ENCODE measurements at places on chromosomes 5 and 9. TPM values are rescaled to one million over a fixed set of nuclear protein-coding genes. Genes with fewer than 3 reads are reported as not detected.

- no peak for DNase-seq
Observed at GRCh38 chr5:14209836-14210235, 66.7 kb downstream of the TRIO start.

DNA sequence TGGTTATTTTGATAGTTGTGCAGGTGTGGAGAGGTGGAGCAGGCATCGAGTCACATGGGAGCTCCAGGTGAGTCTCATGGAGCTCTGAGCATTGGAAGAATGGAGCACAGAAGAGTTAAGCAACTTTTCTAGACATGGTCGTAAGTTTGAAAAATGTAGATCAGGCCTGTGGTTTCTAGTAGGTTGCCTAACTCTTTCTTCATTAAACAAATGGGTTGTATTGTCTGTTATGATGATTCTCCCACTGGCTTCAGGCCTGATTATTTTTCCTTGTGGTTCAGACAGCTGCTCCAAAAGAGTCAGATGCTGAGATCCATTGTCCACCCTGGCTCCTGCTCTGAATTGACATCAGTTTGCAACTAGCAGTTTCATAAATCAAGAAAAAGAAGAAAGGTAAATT lies 80.3 kb upstream of the RPS23 start:
- DNase-seq = no peak

RHOBTB3 gene
- 55.7 TPM for total RNA-seq

DNA sequence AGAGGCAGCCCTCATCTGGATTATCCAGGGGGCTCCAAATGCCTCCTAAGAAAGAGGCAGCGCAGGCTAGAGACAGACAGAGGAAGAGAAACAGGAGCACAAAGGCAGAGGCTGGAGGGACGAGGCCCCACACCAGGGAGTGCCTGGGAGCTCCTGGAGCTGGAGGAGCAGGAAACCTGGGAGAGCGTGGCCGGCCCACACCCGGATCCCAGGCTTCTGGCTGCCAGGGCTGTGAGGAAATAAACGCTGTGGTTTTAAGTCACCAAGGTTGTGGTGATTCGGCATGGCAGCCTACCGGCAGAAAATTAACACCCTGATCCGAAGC lies 165.5 kb downstream of the OLFM1 start:
- peak; percentile 49 for DNase-seq

BSPRY gene
- total RNA-seq = 0.28 TPM

DNA sequence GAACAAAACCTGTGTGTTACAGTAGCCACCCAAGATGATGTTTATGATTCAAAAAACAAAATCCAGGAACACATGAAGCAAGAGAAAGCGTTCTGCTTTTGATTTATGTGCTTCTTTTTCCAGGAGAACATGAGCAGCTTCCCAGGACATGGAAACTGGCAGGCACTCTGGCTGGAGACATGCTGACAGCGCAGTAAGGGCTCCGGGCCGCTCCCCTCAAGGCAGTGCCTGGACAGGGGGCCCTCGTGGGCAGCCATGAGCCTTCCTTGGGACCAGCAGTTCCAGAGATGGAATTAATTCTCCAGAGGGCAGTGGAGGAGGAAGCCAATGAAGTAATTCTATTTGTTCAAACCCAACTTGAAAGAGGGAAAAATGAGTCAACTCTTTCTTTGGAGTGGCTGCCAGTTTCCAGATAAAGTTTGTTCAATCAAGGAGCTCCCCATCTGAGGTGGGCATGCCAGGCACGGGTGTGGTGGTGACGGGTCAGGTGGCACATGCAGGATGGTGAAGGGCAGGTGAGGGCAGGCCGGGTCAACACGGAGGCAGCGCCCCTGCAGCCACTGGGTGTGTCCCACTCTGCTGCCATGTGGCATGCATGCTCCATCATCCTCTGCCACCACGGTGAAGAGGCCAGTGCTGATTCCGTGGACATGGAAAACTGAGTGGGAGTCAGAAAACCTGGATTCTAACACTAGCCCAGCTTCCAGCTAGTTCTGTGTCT lies 83.8 kb downstream of the OTULIN start:
- DNase-seq = peak; percentile 89

- DNase-seq = no peak
Observed at GRCh38 chr5:88557881-88558280, 289.2 kb upstream of the TMEM161B start.

DNA sequence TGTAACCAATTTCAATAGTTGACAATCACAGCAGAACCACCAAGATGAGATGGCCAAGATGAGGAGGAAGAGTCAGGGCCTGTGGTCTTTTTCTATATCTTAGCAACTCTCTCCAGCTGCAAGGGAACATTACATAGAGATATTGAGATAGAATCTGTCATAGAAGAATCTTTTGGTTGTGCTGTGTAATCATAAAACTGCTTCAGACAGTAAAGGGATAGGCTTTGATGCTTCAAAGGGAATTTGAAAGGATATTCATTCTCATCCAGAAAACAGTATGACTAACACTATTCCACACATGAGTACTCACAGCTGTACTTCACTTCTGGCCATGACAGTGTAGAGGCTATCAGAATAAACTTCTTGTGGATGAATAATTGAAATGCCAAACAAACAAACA lies 145.9 kb downstream of the YIPF5 start:
- no peak for DNase-seq

NR5A1 gene
- total RNA-seq = 0.14 TPM

SCGB3A2 gene
- total RNA-seq = not detected

DNA sequence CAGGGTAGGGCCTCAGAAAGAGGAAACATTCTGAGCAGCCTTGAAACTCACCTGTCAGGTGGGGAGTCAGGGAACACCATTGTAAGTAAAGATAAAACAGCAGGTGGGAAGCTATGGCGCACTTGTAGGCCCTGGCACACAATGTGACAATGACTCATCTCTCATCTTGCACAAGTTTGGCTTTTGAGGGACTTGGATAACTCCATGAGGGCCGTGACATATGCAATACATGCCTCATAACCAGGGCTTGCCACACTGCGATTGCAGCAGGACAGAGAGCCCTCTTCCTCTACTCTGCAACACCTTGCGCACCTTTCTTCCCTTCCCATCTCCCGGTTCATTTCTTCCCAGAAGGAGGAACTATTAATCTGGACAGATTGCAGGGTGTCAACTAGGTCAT lies 144.9 kb downstream of the CEP120 start:
- no peak for DNase-seq

ANKRD33B gene
- total RNA-seq = 3.3 TPM

DNA sequence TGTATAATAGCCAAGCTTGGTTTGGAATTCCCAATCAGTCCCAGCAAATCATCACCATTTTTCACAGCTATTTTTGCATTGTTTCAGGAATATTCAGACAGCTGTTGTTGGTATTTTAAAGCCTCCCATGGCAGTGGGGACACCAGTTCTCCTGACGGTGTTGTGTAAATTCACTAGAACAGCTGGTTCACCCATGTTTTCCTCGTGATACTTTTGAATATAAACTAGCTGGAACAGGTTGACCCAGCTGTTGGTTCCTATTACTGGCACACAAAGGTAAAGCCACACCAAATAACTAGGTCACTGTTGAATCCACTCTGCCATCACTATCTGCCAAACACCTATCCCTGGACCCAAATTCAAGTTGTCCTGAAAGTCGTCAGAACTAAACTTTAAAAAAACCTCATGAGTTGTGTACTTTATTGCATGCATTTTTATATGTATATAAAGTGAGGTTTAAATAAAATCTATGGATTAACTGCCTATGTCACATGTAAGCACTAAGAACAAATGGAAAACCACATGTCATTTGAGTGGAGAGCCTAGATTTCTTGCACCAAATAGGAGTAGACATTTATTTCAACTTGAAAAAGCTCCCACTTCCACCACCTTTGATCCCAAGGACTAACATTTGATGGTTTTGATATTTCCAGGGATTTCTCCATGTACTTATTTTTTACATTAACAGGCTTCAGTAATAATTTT lies 121.9 kb upstream of the PIK3R1 start:
- no peak for DNase-seq

- no peak for DNase-seq
Observed at GRCh38 chr5:939368-939767, 46.7 kb downstream of the TRIP13 start.

- peak; percentile 44 for DNase-seq
Observed at GRCh38 chr5:141695627-141696215, 13.7 kb upstream of the ARAP3 start.

CYLC2 gene
- total RNA-seq = not detected

PCDHGC4 gene
- 2.9 TPM for total RNA-seq

DNA sequence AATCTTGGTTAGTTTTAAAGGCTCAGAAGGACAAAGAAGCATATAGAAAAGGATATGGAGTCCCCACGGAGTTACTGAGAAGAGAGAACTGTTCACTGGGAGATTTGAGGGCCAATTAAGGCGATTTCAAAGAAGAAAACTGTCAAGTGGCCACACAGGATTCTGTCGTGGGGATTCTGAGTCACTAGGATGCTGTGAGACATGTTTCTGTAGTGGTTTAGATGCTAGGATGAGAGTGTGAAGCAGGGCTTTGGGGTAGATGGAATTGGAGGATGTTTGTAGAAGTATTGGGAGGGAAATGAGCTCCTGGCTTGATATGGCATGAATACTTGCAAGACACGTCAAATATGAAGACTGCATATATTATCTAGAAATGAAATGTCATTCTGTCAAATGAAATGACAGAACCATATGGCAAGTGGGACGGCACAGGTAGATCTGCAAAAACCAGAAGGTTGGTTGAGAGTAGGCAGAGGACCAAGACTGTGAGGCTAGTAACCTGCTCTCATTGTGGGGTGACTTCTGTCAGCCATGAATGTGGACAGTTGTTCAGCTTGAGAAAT lies 136.3 kb upstream of the SPRY4 start:
- no peak for DNase-seq

OR1Q1 gene
- not detected for total RNA-seq

MARCOL gene
- not detected for total RNA-seq

GRCh38 chr9:129400971-129401622 lies 219.8 kb downstream of the C9orf50 start:
- no peak for DNase-seq

TAF11L10 gene
- total RNA-seq = not detected

ASPN gene
- total RNA-seq = 22.5 TPM

GRCh38 chr5:600886-601541 lies 11.1 kb upstream of the CEP72 start:
- peak; percentile 69 for DNase-seq

GRCh38 chr9:94622087-94622800 lies 17.1 kb downstream of the FBP1 start:
- DNase-seq = no peak

DNA sequence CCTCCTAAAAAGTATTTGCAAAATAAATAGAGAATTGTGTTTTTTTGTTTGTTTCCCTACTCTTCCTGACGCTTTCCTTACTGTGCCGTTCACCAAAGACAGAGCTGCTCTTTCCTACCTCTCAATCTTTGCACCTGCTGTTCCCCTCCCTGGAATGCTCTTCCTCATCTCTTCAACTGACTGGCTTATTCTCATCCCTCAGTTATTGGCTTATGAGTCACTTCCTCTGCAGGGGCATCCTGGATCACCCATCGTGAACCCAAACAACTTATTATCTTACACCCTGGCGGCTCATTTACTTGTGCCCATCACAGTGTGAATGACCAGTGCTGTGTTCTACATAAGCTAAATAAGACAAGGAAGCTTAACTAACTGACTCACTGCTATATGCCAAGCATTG lies 36.1 kb upstream of the CCNG1 start:
- DNase-seq = no peak

DNA sequence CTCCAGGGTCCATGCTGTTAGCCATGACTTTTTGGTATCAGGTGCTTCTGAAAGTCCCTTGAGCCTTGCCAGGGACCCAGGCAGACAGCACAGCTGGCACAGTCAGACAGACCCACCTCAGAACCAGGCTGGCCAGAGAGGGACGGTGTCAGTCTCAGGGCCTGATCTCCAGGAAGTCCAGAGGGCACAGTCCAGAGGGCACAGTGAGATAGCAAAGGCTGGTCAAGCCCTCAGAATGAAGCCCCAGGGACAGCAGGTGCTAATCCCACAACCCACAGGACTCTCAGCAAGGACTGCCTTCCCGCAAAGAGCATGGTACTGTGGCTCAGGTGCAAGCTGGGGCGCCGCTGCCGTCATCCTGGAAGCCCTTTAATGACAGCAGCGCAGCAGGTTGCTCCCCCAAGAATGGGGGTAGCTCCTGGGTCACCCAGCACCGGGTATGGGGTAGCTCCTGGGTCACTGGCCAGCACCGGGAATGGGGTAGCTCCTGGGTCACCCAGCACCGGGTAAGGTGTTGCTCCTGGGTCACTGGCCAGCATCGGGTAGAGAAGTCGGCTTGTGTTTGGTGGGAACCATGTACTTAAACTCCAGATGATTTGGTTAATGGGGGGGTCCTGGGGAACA lies 105.6 kb upstream of the PHYKPL start:
- DNase-seq = peak; percentile 66

DNA sequence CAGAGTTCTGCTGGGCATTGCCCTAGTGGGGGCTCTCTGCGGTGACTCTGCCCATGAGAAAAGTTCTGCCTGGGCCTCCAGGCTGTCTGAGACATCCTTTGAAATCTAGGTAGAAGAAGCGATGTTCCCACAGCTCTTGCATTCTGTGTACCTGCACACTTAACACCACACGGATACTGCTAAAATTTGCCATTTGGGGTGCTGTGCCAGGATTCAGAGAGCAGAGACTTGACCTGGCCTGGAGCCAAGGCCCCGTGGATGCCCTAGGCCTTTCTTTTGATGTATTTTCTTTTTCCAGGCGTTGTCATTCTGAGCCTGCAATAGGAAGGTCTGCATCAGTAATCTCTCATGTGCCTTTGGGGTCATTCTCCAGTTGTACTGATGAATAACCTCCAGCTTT lies 89.3 kb upstream of the IL12B start:
- DNase-seq = no peak

GARNL3 gene
- 38.5 TPM for total RNA-seq

GRCh38 chr5:55973296-55973695 lies 21.5 kb downstream of the IL6ST start:
- no peak for DNase-seq

DNA sequence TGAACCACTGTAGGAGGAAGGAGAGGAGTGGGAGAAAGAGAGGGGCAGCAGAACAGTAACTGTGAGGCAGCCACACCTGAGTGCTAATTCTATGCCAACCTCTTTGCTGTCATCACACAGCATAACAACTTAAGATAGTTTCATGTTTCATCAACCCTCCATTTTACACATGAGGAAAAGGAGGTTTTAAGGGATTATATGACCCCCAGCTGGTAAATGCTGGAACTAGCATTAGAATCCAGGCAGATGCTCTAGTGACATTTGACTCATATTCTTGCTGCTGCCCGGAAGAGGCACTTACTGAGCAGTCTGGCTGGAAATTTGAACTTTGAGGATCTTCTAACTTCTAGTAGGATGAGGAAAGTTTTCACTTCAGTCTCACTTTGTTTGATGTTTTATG lies 24.1 kb upstream of the VLDLR start:
- no peak for DNase-seq

FGD3 gene
- total RNA-seq = 6.3 TPM

All from posterior vena cava (tissue), 2 donors.